ENCODE measurements at places on chromosomes 1 and 21.

DNA sequence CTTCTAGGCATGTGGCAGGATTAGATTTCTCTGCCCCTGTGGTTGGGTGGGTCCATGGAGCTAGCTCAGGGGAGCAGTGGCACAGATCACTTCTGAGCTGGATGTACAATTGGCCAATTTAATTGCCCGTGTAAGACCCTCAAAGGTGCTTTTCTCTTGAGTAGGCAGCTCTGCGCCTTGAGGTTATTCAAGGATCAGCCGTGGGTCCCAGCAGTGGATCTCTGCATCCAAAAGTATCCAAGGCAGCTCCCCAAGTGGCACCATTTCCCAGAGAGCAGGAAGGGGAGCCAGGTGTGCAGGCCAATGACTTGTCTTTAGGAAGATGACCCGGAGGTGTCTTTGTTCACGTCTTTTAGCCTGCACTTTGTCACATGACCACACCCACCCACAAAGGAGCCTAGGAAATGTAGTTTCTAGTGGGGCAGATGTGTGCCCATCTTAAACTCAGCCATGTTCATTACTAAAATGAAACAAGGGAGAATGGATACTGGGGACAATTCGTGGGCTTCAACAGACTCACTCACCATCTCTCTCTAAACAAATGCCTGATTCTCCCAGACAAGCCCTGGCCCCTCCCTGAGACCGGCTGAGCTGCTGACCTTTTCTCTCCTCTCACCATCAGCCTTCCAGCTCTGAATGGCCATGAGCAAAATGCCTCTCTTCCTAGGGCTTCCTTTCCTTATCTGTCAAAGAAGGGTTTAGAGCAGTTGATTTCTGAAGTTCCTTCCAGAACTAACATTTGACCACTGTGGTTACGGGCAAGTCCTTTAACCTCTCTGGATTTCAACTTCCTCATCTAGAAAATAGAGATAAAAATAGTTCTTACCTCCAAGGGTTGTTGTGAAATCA is 41.4 kb upstream of the TENT5C start:
- no peak for DNase-seq

DNA sequence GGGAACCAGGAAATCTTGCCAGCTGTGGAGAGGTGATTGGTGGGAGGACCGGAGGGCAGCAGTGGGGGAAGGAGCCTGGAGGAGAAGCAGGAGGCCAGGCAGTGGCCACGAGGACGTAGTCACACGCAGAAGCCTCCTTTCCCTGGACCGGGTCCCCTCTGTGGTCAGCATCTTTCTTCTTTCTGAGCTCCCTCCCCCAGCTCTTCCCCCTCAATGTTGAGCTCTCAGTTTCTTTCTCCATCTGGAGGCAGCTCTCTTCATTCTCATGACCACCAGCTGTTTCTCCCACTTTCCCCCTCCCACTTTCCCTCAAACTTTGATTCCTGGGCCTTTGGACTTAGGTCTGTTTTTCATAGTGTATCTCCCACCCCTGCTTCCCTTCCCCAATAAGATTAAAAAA is 18.3 kb downstream of the KIRREL1 start:
- peak; percentile 30 for DNase-seq

DNA sequence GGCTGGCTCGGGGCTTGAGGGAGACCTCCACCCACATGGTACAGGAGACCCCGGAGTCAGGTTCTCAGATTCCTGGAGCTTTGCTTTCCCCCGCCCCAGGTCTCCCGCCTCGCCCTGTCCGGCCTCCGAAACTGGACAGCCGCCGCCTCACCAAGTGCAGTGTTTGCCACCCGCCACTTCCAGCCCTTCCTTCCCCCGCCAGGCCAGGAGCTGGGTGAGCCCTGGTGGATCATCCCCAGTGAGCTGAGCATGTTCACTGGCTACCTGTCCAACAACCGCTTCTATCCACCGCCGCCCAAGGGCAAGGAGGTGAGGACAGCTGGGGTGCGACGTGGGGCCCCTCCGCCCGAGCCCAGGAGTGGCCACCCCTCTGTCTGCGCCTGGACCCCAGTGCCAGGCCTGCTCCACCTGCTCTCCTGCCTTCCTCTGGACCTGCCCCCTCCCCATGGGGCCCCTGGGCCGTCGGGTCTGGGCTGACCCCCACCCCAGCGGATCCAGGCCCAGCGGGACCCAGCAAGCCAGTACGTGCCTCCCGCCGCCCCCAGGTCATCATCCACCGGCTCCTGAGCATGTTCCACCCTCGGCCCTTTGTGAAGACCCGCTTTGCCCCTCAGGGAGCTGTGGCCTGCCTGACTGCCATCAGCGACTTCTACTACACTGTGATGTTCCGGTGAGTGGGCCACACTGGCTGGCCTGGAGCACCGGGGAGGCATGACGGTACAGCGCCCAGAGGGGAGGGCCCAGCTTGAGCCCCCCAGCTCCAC is 8.7 kb downstream of the SELENON start:
- DNase-seq: no peak

DNA sequence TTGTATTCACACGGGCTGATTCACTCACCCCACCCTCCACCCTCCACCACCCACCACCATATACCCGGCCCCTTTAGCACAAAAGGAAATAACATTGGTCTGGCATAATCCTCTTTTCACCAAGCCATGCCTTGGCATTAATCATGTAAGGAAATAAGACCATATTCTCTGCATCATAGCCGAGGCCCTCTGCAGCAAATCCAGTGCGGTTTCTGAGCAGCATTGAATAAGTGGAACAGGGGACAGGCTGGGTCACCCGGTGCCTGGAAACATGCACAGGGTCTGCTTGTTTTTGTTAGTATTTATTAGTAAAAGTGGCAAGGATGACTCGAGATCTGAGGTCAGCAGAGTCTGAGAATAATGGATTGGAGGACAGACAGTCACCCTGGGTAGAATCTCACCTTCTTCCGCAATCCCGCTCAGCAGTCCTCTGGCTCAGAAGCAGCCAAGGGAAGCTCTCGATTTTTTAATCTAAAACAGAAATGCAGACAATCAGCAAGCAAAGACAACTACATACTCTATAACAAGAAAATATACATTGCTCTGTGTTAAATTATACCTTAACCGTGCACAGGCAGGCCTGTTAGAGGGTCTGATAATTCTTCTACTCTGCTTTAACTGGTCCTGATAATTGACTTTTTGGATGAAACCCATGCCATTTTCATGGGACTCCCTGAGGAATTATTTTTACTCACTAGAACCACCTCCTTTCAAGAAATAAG is 52.4 kb upstream of the CDC42BPA start:
- peak; percentile 20 for DNase-seq

GRCh38 chr1:215054266-215054665 is 28.3 kb upstream of the KCNK2 start:
- DNase-seq: no peak

- peak; percentile 62 for DNase-seq
Observed at GRCh38 chr1:32215629-32216480, 6.3 kb downstream of the TMEM234 start.

DNA sequence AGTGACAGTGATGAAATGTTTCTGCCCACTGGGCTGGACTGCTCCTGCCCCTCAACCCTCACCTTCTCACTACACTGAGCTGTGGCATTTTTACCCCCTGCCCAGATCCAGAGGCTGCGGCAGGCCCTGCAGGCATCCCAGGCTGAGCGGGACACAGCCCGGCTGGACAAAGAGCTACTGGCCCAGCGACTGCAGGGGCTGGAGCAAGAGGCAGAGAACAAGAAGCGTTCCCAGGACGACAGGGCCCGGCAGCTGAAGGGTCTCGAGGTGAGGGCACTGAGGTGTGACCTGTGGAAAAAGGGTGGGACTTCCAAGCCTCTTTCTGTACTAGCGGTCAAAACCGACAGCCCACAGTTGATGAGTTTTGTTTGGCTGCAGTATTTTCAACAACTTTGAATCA is 6.2 kb upstream of the TUFT1 start:
- DNase-seq: no peak
